ENCODE measurements at places on chromosomes 5 and 9.

DNA sequence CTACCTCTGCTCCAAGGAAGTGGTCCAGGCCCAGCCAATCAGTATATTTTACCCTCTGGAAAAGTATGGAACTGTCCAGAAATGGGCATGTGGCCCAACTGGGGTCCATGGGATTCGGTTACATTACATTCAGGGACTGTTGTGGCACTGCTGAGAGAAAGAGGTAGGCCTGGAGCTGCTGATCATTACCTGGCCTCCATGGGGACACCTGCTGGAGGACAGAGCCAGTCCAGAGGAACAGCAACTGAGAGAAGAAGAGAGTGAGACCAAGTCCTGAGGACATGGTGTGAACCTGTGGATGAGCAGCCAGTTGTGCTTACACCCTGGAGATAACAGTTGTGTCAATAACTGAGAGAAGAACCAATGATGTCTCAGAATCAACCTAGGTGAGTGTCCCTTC lies 48.2 kb downstream of the HMHB1 start:
- no peak for DNase-seq

DNA sequence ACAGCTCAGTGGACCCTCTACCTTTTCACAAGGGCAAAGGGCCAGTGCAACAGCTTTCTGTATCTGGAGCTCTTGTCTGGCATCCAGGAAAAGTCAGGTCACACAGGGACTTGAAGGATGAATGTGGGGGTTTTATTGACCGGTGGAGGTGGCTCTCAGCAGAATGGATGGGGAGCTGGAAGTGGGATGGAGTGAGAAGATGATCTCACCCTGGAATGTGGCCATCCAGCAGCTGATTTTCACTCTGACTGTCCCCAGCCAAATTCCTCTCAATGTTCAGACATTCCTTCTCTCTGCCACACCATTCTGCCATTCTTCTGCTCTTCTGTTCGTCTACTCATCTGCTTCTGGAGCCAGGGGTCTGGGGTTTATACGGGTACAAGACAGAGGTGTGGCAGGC lies 1119.9 kb downstream of the TAF11L14 start:
- DNase-seq, result no peak

DNA sequence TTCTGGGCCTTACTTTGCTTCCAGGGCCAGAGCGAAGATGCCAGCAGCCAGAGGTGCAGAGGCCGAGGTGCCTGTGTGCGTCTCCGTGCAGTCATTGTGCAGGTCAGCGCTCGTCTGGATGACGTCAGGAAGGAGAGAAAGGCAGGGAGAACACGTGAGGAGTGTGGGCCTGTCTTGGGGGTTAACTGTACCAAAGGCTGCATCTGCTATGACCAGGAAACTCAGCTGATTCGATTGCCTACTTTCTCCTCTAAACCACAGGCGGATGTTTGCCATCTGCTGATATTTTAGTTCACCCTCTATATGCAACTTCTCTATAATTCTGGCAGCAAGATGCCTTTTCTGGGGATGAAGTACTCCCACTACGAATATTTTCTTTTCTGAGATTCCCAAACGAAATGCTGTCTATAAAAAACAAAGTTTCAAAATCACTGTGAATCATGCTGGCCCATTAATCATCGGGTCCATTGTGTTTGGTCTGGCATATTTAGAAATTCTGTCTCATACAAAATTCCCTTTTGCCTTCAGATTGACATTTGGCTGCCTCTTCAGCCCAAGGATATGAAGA lies 24.8 kb downstream of the PCSK1 start:
- peak; percentile 14 for DNase-seq

DNA sequence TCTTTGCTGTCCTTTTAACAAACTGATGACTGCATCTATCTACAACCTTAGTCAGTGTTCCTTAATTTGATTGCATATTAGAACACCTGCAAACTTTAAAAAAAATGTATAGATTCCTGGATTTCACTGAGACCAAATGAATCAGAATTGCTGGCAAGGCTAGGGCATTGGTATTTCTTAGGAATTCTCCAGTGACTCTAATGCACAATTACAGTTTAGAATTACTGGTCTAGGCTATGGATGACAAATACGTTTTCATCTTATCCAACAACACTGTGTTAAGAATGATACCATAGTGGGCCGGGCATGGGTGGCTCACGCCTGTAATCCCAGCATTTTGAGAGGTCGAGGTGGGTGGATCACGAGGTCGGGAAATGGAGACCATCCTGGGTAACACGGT lies 545.9 kb upstream of the RIOK2 start:
- no peak for DNase-seq

DNA sequence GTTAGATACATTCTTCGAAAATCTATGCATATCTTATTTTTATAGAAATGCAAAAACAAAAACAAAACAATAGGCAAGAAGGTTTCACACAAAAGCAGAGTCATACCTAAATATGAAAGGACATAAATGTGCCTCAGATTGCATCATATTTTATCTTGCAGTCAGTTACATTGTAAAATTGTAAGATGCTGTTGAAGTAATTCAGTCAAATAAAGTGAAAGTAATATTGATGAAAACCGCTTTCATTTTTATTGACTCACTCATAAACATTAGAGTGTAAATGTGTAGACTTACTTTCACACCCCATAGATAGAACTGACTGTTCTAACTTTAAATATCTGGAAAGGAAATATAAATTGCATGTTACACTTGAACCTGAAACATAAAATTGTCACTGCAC lies 931.5 kb upstream of the NUDT12 start:
- no peak for DNase-seq

GRCh38 chr9:134419000-134419683 lies 92.9 kb downstream of the RXRA start:
- DNase-seq, result no peak

DNA sequence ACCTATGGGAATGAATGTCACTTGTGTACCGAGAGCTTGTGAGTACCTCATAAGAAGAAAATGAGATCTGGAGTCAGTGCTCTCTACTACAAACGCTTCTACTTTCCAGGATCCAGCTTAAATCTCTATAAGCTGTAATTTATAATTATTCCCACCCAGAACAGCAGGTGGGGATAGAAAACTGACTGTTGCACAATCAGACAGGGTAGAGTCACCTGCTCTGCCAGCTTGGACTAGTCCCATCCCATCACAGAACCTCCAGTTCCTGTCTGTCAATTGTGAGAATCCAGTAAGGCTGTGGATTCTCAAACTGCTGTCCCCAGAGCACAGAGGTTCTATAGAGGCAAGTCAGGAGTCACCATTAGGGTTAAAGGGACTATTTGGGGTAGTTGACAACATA lies 2.0 kb downstream of the SPINK7 start:
- DNase-seq, result no peak

GRCh38 chr5:141680178-141680577 lies 1.9 kb downstream of the ARAP3 start:
- no peak for DNase-seq

DNA sequence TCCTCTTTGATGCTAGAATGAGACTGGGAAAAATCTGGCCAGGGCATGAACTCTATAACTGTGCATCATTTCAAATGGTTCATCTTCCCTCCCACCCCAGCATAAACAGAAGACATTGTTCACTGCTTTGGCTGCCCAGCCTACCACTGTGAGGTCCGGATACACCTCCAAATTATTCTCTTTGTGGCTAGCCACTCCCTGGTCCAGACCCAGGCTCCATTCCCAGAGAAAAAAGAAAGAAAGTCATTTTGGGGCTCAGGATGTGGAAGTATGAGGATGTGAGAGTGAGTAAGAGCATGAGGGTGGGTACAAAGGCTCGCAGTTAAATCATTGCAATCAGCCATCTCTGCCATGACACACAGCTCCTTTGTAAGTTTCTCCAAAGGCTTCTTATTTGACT lies 559.2 kb downstream of the PSAT1 start:
- DNase-seq, result no peak

- no peak for DNase-seq
These were observed 409.5 kb downstream of the PDE4D start for GRCh38 chr5:59483971-59484472.

GRCh38 chr5:74073257-74073656 lies 447.3 kb downstream of the ARHGEF28 start:
- no peak for DNase-seq

GRCh38 chr5:10441083-10441991 lies at the start of gene ROPN1L:
ROPN1L (plus strand) TSS chr5:10441879; CDS start chr5:10442168, 289 bp downstream.
- peak; percentile 95 for DNase-seq

DNA sequence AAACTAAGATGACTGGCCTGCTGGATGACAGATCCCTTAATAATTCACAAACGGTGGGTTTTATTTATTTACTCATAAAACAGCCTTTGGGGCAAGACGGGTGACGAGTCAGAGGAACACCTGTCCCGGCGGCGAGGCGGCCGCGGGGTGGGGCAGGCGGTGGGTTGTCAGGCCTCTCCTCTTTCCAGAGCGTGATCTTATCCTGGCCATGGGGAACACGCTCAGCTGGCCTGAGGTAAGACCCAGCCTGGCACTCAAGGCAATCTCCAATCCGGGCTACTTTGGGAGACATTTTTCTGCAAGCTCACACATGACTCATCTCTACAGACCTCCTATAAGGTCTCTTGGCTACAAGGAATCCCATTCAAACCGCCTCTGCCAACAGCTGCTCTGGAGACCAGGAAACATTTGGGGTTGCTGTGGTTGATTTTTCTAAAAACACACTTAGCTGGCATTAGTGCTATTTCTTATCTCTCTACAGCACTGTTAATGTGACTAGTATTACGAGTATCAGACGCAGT lies 6.3 kb downstream of the RAPGEF1 start:
- peak; percentile 94 for DNase-seq

- peak; percentile 92 for DNase-seq
These were observed 12.7 kb downstream of the CSF2 start for GRCh38 chr5:132086277-132086794.

GRCh38 chr9:31573561-31573960 lies 810.9 kb upstream of the ACO1 start:
- DNase-seq, result no peak

GRCh38 chr5:157026789-157027424 lies 32.0 kb downstream of the HAVCR1 start:
- DNase-seq, result no peak

DNA sequence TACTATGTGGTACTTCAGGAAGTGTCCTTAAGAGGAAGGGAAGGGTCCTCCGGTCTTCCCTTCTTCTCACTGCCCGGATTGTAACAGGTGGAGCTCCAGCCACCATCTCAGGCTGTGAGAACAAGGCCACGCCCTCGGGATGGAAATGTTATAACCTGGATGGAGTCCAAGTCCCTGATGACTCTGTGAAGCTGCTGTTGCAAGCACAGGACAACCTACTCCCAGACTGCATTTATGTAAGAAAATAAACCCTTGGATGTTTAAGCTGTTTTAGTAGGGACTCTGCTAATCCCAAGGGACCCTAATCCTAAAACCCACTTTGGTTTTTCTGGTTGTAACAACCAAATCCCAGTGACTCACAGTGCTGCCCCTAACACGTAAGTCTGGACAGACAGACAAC lies 221.6 kb downstream of the ACTL7B start:
- DNase-seq, result no peak

- DNase-seq, result no peak
These were observed 95.2 kb downstream of the PLCXD3 start for GRCh38 chr5:41415242-41415641.

GRCh38 chr5:34627794-34628193 lies 28.3 kb upstream of the RAI14 start:
- peak; percentile 35 for DNase-seq

GRCh38 chr9:81521892-81522291 lies 167.5 kb downstream of the TLE1 start:
- DNase-seq, result no peak

GRCh38 chr5:150303070-150303615 lies 438 bp upstream of the ARSI start:
- DNase-seq, result no peak

GRCh38 chr9:109422641-109423040 lies 75.5 kb downstream of the PTPN3 start:
- DNase-seq, result no peak

GRCh38 chr5:6805841-6806240 lies 92.6 kb downstream of the TENT4A start:
- DNase-seq, result no peak

- no peak for DNase-seq
These were observed 1.1 kb downstream of the ADAMTS16 start for GRCh38 chr5:5141339-5141599.

DNA sequence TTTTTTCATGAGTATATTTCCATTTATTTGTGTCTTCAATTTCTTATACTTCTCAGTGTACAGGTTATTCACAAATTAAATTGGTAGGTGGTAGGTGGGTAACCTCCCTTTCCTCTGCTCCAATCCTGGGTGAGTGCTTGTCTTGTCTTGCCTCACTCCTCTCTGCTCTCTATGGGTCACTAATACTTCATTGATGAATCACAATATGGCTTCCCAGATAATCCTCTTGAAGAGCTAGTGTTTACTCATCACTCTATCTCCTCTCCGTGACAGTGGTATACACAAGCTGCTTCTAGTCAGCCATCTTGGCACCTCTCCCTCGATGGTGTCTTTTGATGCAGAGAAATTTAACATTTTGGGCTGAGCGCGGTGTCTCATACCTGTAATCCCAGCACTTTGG lies 331.8 kb upstream of the NMUR2 start:
- no peak for DNase-seq

- DNase-seq, result no peak
These were observed 41.5 kb downstream of the HMCN2 start for GRCh38 chr9:130306823-130307666.

- DNase-seq, result no peak
These were observed 113.0 kb downstream of the BASP1 start for GRCh38 chr5:17330386-17330785.

DNA sequence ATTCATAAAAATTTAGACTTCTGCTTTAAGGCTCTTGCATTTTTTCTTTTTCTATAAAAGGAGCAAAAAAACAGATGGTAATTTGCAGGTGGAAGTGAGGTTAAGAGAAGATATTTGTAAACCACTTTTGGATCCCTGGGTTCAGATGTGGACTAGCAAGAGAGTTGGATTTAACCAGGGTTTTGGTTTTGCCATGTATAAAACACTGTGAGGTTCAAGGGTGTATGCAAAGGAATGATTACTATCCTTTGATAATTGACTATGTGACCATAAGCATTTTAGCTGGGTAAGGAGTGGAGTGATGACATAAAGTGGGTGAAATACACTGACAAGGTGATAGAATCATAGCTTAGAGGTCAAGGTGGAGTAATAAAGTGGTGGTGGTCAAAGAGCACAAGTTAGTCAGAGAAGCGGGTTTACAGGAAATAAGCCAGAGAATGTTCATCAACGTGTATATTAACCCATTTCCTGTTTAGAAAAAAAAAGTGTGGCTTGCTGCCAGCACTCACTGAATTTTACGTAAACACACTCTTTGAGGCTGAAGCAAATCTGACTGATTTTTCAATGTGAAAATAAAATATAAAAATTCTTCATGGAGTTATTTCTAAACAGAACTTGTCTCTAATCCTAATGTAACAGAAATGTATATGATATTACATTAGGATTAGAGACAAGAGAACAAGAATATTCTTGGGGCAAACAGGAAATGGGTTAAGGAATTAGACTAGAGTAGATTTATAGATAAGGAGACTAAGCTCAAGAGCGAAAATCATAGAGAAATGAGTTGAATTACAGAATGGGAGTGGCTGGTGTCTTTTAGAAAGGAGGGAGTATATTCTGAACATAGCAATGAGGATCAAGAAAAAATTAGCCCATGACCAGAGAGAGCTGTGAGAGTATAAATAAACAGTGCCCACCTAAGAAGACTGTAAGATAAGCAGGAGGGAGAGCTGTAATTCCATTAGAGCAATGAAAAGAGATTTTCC lies 74.5 kb downstream of the CDKN2A start:
- DNase-seq, result no peak

Measured in hepatic stellate cell (primary cell).